ENCODE measurements at places on chromosomes 12 and 14.

DNA sequence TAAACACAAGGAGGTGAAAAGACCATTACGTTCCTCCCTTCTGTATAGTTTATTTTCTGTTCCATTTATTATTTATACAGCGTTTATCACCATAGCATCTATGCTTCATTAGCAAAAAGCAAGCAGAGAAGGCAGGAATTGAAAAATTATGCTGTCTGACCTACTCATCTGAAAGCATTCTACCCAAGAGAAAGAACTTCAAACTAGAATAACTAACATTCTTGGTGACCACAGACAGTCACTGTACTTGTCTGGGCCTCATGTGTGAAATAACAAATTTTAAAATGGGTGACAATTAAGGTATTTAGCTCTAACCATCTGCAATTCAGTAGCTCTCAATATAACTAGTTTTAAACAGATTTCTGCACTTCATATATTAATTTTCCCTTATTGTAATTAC, 29.3 kb upstream of the PDE3A start:
- no peak for DNase-seq

DNA sequence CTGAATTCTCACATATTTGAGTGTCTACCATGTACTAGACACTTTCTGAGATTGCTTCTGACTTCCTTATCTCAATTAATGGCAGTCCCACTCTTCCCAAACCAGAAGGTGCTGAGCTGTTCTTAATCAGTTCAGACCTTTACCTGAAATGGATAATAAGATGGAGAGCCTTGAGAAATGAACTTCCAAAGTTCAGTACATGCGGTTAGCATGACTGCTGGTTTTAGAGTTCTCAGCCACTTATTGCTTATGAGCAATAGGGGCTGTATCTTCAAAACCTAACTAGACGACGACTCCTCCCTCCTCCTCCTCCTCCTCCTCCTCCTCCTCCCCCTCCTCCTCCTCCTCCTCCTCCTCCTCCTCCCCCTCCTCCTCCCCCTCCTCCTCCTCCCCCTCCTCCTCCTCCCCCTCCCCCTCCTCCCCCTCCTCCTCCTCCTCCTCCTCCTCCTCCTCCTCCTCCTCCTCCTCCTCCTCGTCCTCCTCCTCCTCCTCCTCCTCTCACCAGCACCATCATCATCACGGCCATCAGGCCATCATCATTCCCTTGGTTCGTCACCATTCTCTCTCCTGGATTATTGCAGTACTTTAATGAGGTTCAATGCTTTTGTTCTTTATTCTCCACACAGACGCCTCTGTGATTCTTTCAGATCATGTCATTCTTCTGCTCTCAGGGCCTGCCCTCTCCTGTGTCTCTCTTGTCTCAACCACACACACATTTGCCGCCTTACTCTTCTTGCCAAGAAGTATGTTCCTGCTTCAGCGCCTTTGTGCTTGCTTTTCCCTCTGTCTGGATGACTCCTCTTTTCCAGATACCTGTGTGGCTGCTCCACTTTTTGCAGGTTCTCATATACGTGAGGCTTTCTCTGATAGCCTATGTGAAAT, 2.7 kb downstream of the PCNX1 start:
- DNase-seq: no peak

DNA sequence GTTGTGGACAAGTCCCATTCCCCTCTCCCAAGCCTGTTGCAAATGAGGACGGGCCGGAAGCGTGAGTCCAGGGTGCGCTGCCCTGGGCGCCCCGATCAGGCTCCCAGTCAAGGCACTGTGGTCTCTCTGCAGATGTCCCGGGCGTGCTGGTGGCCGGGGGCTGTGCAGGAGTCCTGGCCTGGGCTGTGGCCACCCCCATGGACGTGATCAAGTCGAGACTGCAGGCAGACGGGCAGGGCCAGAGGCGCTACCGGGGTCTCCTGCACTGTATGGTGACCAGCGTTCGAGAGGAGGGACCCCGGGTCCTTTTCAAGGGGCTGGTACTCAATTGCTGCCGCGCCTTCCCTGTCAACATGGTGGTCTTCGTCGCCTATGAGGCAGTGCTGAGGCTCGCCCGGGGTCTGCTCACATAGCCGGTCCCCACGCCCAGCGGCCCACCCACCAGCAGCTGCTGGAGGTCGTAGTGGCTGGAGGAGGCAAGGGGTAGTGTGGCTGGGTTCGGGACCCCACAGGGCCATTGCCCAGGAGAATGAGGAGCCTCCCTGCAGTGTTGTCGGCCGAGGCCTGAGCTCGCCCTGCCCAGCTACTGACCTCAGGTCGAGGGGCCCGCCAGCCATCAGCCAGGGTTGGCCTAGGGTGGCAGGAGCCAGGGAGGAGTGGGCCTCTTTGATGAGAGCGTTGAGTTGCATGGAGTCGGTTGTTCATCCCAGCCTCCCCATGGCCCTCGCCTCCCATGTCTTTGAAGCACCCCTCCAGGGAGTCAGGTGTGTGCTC, 6.3 kb downstream of the SLC25A47 start:
- DNase-seq: no peak

- DNase-seq: no peak
Measured at GRCh38 chr12:28294300-28294699, 104.0 kb downstream of the CCDC91 start.

GRCh38 chr12:28507033-28507432, 316.8 kb downstream of the CCDC91 start:
- DNase-seq: no peak

DNA sequence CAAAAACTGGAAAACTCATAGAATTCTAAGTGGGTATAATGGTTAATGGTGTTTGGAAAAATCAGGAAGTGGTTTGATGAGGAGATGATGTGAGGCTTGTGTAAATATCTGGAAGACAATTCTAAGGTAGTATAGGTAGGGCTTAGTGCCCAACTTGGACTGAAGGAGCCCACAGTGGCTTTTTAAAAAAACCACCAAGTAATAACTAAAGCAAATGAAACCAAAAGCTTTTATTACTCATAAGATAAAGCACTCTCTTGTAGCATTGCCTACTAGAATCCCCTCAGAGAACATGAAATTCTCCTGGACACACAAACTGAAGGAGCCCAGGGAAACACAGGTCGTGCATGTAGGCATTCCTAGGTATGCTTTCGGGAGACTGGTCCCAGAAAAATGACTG, 324.5 kb downstream of the NELL2 start:
- DNase-seq: no peak

- DNase-seq: no peak
Measured at GRCh38 chr14:103230021-103230420, 104.0 kb upstream of the EIF5 start.

DNA sequence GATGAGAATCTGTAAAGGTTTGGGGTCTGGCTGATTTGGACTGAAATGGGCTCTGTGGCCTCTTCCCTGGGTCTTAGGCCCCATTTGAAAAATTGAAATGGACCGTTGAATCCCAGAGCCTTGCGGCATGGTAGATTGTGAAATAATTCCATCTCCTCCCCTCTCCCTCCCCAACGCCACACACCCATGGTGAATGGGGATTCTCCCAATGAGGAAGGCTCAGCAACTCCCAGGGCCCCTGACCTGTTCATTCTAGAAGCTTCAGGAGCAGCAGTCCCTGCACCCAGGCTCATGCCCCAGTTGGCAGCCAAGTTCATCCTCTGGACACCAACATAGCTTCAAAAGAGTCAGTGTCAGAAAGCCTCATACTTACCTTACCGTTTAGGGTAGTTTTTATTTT, 217.4 kb downstream of the ZFP36L1 start:
- no peak for DNase-seq

DNA sequence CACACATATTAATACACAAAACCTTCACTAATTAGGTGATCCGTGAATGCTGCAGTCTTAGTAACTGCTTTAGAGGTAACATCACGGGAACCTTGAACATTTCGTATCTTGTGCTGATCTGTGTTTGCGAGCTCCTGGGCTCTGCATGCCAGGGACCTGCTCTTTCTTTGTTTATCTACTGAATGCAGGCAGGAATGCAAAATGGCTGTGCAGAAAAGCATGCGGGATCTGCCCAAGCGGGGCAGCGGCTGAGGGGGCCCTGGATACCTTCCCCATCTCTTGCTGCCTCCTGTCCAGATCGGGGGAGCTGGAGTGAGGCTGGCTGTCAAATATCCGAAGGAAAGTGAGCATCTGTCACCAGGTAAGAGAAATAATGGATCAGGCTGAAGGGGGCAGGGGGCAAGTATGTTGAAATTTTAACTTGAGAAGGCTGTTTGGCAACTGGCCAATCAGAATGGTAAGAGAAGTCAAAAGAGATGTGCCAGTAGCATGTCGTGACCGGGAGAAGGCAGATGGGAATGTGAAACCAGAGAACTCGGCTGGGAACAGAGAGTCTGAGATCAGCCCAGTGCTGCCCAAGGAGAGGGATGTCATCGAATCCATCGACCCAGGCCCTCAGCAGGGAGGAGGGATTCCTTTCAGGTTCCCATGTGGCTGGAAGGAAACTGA, 191.4 kb downstream of the TTC7B start:
- DNase-seq: no peak

DNA sequence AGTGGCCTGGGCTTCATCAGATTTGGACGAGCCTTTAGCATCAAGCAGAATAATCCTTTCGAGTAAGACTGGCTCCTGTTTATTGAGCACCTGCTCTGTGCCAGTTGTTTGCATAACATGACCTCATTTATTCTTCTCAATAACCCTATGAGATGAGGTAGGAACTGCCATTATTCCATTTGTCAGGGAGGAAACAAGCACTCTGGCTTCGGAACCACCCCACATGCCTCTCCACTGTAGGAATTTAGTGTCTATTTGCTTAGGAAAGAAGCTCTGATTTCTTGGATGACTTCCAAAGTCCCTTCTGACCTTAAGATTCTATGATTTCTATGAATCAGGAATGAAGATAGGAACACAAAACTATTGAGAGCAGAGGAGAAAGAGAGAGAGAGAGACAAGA, 11.0 kb downstream of the SAMD4A start:
- DNase-seq: no peak

GRCh38 chr14:20723488-20723887, 22.2 kb upstream of the EDDM3A start:
- DNase-seq: no peak

GRCh38 chr14:52735921-52736489, 6.0 kb downstream of the STYX start:
- DNase-seq: no peak

DNA sequence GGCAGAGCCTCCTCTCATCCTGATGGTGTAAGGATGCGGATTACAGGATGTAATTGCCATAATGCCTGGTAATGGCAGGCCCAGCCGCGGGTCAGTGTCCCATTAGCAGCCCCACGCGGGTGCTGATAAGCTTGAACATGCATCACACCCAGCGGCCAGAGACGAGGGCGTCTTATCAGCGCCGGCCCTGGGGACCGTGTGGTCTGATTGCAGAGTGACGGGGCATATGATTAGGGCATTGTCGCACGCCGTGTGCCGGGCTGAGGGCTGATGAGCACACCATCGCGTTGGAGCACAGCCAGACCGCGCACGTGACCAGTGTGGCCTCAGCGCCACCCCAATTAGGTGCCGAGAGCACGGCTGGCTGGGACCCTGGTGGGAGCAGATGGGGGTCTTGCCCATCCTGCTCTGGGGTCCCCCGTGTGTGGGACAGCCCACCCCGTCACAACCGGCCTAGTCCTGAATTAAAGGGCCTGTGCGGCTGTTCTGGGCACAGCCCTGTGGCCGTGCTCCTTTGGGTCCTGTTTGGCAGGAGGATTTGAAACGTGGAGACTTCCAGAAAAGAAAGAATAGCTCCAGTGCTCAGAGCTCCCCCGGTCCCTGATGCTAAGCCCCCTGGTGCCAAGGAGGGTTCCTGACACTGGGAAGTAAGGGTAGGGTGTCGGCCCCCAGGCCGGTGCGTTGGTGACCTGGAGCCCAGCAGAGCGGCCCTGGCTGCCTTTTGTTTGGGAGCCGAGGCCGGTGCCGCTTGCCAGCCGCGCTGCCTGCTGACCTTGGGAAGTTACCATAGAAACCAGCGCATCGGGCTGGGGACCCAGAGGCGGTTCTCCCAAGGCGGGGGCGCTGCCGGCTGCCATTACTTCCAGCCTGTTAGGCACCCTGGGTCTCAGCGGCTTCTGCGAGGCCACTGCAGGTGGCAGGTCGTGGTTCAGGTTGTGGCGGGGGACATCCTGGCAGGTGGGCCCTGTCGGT, 20.7 kb downstream of the KIF26A start:
- DNase-seq: no peak

- no peak for DNase-seq
Measured at GRCh38 chr12:69238589-69239351, 599 bp upstream of the CPSF6 start.

DNA sequence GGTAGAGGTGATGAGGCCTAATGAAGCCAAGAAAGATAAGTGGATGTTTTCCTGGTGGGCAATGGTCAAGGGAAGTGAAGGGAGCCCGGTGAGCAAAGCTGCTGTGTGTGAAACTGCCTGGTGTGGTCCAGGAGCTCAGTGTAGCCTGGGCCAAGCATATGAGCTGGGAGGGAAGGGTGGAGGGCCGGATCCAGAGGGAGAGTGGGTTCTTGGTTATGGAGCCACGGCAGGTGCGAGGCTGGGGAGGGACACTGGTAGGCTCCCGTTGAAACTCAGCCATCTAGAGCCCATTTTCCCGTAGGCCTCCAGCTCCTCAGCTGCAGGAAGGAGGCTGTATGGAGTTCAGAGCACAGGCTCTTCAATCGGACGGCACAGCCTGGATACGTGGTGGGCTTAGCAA, 10.2 kb upstream of the CLMN start:
- DNase-seq: no peak

DNA sequence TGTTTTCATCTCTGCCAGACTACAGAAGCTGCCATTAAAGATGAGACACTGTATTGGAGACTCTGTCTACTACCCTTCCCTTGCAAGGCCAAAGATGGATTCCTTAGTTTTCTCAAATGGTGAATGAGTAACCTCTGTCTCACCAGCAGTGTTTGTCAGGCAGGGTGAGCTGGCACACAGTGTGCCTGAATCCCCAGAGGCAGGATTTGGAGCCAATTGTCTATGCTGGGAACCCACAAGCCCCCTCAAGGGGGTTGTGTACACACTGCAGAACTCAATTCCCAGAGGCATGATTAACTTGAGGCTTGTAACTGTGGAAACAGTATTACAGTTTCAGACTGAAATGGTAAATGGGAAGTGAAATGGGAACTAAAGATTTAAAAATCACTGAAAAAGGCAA, 136.8 kb upstream of the PTPRB start:
- no peak for DNase-seq

DNA sequence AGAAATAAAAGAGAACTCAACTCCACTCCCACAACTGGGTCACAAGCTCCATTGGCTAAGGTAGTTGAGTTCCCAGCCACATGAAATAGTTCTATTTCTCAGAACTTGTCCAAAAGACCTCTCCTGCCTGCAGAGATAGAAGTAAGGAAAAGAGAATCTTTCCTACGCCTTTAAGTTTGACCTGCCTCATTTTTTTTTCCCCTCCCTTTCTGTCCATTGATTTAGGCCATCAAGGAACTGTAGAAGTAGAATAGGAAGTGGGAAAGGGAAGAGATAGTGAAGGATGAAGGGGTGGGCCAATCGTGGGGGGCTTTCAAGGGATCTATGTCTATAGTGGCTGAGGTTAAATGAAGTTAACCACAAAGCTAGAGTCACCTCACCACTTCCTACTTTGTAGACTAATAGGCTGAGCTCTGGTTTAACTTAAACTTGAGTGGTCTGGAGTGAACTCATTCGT, 13.9 kb upstream of the NUDT4 start:
- DNase-seq: no peak

- DNase-seq: no peak
Measured at GRCh38 chr12:61891632-61892031, 368.6 kb upstream of the USP15 start.
